ENCODE measurements at places on chromosomes 2 and 18.
A peak's percentile ranks its signal among the peaks of the same experiment; 100 is the strongest.

- no peak for DNase-seq
Measured at GRCh38 chr18:37222999-37223378, 342.6 kb downstream of the CELF4 start.

- peak; percentile 71 for DNase-seq
Measured at GRCh38 chr2:151063271-151063670, 198.4 kb downstream of the RBM43 start.

GRCh38 chr2:71498261-71498701, 44.9 kb downstream of the DYSF start:
- peak; percentile 41 for DNase-seq

- no peak for DNase-seq
Measured at GRCh38 chr18:22856870-22857269, 76.3 kb upstream of the RBBP8 start.

DNA sequence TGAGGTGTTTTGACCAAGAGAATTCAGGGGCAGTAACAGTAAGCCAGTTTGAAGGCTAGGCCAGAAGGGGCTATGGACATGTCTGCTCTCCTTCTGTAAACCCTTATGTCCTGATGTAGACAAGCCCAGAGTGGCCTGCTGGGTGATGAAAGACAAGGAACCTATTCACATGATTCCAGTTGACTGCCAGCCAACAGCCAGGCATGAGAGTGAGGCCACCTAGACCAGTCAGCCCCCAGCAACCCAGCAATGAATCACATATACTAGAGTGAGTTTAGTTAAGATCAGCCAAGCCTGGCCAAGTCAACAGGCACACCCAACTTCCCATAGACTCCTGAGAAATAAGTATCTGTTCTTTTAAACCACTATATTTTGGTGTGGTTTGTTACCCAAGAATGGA, 1889.7 kb upstream of the CELF4 start:
- DNase-seq = peak; percentile 34

DNA sequence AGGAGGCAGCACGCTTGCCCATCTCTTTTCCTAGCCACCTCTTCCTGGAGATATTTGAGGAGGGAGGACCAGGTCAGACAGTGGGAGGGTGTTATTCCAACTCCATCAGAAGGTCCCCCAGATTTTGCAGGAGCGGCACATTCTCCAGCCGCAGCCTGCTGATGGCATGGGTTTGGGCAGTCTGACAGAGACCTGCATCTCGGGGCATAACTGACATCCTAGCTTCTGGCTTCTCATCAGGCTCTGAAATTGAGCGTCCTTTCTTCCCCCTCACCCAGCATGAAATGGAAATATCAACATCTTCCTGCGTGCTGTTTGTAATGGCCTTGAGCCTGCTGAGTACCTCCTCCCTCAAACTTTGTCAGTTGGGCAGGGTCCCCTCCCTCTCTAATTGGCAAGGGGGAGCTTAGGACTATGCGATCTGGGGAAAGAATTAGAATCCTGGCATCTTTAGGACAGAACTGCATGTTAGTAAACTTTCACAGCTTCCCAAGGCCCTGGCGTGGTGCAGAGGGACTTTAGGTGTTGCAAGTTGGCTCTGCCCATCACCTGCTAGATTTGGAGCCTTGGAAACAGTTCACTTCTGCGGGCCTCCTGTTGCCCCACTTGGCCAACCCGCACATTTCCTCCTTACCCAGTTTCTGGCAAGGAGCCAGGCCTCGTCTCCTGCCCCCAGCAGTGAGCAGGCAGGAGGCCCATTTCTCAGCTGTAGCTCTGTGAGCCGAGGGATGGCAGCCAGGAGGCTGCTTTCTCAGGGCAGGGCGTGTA, 2.2 kb downstream of the ITM2C start:
- DNase-seq = no peak

- DNase-seq = no peak
Measured at GRCh38 chr18:56637176-56637575, 1.2 kb downstream of the TXNL1 start.

DNA sequence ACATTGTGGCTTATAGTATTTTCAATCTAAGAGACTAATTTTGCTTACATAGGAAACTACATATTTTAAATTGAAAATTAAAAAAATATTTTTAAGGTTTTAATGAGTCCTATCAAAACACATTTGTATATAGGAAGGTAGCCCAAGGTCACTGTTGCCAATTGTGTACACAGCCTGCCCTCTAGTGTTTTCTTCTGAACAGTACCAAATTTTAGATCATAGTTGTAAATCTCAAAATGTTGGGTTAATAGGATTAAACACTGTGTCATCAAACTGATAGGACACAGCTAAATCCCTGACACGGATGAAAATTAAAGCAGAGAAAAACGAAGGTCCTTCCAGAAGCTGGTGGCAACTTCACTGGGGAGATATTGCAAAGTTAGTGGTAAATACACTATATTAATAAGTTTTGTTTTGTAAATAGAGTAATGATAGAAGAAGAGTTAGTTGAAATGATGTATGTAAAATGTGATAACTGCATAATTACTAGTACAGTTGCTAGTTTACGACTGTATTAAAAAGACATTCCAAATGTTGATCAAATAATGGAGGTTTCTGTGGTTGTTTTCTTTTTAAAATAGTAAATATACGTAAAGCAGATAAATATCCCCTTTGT, 19.7 kb downstream of the CLUL1 start:
- DNase-seq = no peak

GRCh38 chr2:112032689-112033465, 22.2 kb upstream of the TMEM87B start:
- DNase-seq = peak; percentile 47

DNA sequence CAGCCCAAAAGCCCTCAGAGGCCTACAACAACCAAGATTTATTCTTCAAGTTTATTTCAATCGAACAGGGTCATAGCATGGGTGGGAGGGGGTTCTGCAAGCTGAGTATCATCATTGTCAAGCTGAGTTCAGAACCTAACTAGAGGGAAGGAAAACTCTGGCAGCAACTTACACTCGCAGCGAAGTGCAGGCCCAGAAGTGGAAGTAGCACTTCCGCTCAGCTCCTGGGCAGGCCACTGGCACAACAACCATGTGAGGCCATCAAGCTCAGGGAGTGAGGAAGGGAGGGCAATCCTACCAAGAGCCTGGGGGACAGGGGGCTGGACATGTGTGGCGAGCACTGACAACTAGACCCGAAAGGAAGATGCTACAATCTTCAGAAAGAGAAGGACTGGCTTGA, 4.8 kb downstream of the UXS1 start:
- no peak for DNase-seq

GRCh38 chr2:47870641-47871540, 35.4 kb downstream of the FBXO11 start:
- DNase-seq = peak; percentile 31

DNA sequence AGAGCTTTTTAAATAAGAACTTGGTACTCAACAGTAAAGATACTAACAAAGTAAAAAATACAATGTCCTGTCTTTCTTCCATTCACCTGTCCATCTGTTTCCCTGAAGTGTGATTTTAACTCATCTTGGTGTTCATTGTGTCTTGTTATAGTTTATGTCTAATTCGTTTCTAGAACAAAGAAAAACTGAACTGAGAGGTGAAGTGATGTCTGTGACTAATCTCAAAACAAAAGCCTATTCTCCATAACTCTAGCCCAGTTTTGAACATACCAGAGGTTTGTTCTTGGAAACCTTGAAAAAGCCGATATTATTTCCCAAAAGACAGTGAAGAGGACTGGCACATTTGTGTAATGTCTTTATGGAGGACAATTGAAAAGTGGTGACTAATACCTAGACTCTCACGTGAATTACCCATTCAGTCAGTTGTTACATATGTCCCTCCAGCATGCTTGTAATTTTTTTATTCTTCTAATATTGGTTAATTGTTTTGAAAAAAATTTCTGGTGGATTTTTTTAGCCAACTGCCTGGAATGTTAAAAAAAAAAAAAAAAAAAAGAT, 725.8 kb downstream of the SATB2 start:
- peak; percentile 15 for DNase-seq

DNA sequence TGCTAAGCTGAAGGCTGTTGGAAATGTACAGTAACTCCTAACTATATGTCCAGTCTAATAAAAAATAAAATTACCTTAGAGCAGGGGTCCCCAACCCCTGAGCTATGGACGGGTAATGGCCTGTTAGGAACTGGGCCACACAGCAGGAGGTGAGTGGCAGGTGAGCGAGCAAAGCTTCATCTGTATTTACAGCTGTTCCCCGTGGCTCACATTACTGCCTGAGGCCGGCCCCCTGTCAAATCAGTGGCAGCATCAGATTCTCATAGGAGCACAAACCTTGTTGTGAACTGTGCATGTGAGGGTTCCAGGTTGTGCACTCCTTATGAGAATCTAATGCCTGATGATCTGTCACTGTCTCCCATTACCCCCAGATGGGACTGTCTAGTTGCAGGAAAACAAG, 73.1 kb upstream of the CXCR4 start:
- no peak for DNase-seq

All from GM04504 (cell line).